Posterior cingulate gyrus (tissue), 11 donors: ENCODE measurements at places on chromosomes 13 and 19.

- no peak for DNase-seq
Observed at GRCh38 chr13:104534847-104535246, 1468.6 kb upstream of the SLC10A2 start.

DNA sequence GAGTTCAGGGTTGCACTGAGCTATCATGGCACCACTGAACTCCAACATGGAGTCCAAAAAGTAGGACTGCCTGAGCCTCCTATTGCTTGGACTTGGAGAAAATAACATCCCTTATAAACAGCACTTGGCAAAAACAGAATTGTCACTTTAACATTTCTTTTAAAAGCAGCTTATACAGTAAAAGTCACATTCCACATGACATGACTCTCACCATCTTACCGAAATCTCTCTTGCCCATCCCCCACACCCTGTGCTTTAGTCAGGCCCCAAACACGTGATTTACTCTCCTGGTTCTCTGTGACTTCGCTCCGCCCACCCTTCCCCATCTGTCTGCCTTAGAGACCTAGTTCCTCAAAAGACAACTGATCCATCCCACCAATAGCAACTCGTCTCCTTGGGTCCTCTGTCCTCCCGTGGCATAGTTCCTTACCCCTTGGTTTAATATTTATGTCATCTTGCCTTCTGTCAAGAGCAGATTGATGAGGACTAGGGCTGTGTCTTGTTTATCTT is 4.6 kb downstream of the SAFB start:
- DNase-seq: peak; percentile 26

GRCh38 chr13:36193151-36193855 is 21.1 kb downstream of the SOHLH2 start:
- DNase-seq: no peak

DNA sequence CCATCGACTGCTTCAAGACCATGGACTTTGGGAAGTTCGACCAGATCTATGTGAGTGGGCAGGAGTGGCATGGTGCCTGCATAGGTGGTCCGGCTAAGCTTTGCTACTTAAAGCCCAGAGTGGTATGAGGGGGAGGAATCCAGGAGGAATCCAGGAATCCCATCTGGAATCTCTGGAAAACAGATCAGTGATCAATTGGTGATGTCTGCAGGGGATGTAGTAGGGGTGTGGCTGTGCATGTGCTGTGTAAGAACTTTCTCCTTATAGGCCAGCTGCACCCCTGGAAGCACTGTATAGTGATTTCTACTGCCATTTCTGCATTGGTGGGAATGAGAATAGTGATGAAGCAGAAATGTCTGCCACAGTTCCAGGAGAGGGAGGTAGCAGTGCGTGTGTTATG is 23.6 kb downstream of the PNPLA6 start:
- no peak for DNase-seq

DNA sequence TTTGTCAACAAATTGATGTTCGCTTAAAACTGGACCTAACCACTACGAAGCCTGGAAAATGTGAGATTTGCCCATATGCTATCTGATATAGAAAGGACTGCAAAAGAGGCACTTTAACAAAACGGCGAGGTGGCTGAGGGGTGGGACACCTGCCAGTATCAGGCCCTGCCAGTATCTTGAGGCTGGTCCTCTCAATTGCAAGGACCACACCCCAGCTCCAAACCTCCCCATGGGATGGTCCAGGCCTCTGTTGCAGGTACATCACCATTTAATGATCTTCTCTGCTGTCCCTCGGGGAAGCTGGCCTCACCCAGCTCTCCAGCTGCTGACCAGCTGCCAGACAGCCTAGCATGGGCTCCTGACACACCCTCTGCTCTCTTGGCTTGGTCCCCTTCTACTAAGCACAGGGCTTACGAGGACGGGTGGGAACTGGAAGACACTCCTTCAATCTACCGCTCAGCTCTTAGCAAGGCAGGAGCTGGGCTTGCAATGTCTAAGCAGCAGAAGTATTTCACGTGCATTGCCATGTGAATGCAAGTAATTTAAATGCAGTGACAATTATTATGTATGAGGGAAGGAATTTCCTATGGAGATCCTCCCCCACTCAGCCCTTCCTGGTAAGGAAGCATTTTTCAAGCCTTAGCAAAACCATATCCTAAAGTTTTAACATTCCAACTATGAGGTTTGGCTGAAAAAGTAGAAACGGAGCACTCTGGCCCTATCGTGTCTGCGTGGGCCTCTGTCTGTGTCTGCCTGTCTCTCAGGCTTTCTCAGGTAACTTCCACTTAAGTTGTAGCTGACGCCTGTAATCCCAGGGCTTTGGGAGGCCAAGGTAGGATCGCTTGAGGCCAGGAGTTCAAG is 63.9 kb downstream of the LATS2 start:
- no peak for DNase-seq

DNA sequence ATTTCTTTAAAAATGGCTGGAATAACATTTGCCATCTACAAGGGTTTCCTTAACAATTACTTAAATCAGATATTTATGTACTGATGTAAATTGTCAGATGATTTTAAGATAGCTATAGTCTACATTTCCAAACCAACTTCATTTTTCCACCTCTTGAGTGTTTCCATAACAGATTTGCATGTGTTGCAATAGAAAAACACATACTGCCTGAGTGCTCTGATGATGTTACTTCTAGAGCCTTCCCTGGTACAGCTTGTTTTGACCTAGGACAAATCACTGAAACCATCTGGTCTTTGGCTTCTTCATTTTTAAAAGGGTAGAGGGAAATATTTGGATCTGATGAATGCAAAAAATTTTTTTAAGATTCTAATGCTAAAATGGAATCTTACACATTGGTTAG is 245.9 kb downstream of the PCDH9 start:
- DNase-seq: no peak

DNA sequence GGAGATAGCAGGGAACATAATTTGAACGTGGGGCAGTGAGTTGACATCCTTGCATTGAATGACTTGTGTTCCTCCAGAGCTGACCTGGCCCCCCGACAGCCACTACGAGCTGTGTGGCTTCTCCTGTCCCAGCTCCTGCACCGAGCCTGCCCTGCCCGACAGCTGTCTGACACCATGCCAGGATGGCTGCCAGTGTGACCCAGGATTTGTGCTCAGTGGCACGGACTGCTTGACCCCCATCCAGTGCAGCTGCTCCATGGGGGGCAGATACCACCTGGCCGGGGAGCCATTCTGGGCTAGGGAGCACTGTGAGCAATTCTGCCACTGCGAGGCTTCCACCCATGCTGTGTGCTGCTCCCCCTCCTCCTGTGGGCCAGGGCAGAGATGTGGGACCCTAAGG is 29.2 kb upstream of the FXYD3 start:
- no peak for DNase-seq

- DNase-seq: no peak
Observed at GRCh38 chr19:6753178-6754031, 13.8 kb downstream of the SH2D3A start.

DNA sequence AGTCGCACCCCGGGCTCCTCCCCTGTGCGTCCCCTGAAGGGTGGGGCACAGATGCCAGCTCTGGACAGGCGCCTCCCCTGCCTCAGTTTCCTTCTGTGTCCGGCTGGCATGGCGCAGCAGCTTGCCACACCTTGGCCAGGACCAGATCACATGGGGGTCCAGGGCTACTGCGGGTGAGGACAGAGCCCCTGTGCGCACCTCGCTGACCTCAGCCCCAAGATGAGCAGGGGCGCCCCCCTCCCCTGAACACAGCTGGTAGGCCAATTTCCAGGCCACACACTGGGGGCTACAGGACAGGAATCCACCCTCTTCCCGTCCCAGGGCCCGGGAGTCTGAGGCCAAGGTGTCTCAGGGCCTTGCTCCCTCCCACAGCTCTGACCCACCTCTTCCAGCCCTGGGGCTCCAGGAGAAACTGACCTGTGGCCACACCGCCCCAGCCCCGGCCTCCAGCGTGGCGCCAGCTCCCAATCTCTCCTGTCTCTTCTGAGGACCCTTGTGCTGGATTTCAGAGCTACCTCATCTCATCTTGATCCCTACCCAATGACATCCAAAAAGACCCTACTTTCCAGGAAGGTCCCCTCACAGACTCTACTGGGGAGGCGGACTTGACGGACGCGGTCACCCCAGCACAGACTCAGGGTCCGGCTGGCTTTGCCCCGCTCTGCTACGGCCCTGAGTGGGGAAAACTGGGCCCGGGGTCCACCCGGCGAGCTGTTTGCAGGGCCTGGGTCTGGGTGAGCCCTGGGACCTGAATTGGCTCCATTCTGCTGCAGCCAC is 28.2 kb downstream of the SBNO2 start:
- no peak for DNase-seq

DNA sequence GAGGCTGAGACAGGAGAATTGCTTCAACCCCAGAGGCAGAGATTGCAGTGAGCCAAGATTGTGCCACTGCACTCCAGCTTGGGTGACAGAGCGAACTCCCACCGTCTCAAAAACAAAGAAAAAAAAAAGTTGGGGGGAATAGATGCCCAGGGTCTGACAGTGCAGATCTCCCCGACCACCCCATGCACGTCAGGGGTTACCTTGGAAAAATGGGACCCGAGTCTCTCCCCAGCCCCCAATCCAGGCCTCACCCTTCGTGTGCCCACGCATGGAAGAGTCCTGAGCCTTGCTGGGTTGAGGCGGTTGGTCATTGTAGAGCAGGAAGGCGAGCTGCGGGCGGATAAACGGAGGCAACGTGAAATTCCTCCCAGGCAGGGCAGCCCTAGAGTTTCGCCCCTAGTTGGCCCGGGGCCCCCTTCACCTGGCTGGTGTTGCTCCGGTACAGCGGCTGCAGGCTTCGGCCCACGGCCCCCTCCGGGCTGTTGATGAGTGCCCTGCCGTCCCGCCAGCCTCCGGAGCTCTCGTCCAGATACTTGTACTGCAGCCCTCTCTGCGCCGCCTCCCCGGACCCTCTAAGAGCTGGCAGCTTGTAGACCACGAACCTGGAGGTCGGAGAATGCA is 588 bp downstream of the DNASE2 start:
- peak; percentile 86 for DNase-seq

DNA sequence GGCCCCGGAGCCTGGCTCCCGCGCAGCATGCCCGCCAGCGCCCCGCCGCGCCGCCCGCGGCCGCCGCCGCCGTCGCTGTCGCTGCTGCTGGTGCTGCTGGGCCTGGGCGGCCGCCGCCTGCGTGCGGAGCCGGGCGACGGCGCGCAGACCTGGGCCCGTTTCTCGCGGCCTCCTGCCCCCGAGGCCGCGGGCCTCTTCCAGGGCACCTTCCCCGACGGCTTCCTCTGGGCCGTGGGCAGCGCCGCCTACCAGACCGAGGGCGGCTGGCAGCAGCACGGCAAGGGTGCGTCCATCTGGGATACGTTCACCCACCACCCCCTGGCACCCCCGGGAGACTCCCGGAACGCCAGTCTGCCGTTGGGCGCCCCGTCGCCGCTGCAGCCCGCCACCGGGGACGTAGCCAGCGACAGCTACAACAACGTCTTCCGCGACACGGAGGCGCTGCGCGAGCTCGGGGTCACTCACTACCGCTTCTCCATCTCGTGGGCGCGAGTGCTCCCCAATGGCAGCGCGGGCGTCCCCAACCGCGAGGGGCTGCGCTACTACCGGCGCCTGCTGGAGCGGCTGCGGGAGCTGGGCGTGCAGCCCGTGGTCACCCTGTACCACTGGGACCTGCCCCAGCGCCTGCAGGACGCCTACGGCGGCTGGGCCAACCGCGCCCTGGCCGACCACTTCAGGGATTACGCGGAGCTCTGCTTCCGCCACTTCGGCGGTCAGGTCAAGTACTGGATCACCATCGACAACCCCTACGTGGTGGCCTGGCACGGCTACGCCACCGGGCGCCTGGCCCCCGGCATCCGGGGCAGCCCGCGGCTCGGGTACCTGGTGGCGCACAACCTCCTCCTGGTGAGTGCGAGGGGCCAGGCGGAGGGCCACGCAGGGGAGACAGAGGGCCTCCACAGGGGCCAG is at the start of gene KL:
Gene KL (plus strand): TSS at position 10 of the 909 bp plus-strand sequence. CDS start 18 bp downstream, at position 28.
- peak; percentile 78 for DNase-seq

DNA sequence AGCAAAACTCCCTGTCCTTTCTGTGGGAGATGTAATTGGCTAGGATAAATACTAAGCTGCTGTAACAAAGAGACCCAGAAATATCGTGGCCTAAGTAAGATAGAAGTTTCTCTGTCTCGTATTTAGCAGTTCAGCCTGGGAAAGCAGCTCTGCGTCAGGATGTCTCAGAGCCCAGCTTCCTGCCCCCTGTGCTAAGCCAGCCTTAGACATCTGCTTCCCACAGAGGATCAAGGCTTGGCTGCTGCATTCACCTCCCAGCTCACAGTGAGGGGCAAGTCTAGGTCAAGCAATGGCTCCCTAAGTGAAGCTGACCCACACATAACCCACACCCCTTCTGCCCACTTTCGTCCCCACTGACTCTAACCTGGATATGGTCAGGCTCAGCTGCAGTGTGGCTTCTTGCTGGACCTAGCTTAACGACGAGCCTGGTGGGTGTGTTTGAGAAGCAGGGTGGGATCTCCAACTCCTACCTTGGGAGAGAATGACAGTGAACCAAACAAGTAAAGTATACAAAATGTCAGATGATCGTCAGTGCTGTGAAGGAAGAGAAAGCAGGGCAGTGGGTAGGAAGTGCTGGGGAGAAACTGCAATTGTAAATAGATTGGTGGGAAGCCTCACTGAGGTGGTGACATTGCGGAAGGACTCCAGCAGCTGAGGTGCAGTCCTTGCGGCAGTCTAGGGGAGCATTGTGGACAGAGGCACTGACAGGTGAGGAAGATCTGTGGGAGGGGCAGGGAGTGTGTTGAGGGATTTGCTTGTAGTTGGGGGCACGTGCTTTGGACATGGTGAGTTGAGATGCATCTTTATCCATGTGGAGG is 82.9 kb downstream of the TNFRSF19 start:
- DNase-seq: no peak

DNA sequence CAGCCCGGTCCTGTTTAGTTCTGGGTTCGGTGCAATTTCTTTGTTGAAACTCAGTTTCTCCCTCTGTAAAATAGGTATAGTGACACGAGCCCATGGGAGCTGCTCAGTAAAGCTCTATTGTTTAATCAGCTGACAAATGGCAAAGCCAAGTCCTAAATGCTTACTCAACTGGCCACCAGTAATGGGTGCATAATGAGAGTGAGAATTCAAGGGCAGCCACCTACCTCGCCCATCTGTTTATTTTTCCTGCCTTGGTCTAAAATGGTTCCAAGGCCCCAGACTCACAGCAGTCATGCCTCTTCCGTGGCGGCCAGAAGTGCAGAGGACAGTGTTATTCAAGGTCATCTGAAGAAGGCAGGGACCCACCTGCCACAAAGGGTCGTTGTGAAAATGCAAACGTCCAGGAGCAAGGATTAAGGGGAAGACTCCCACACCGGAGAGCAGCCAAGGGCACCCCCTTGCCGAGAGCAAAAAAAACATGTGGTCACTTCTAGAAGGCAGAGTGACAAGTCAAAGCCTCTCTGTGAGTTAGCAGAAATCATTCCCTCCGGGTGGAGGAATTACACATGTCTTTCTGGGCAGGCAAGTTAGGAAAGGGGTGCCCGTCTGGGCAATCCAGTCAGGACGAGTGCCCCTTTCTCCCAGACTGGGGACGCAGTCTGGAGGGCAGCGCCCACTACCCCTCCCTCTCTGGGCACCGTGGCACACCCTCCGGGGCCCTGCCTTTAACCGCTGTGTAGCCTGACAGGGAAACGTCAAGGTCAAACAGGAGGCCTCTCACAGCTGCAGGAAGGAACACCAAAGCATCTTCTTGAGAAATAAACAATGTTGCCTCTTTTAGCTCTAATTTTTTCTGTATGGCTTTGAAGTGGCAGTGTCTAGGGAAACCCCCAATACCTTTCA is 186.2 kb downstream of the FOXO1 start:
- DNase-seq: no peak

GRCh38 chr13:42549552-42549936 is 24.4 kb upstream of the TNFSF11 start:
- no peak for DNase-seq
